ENCODE measurements at places on chromosomes 6 and 20.
A peak's percentile ranks its signal among the peaks of the same experiment; 100 is the strongest.

GRCh38 chr6:38505826-38506225 lies 133.9 kb downstream of the BTBD9 start:
- no peak for DNase-seq

- no peak for DNase-seq
Measured at GRCh38 chr6:167401525-167402194, 76.8 kb downstream of the TTLL2 start.

DNA sequence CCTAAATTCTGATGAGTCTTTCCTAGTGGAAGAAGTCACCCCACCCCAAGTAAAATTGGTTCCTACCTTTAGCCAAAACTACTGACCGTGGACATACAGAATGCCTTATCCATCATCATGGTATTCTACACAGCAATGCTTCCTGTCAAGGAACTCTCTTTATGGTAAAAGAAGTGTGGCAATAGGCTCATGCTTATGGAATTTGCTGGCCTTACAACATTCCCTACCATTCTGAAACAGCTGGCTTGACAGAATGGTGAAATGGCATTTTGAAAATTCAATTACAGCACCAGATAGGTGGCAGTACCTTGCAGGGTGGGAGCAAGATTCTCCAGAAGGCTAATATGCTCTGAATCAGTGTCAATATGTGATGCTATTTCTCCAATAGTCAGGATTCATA lies 41.8 kb upstream of the BACH2 start:
- DNase-seq, result no peak

GRCh38 chr6:65191471-65191870 lies 515.6 kb downstream of the EYS start:
- no peak for DNase-seq

DNA sequence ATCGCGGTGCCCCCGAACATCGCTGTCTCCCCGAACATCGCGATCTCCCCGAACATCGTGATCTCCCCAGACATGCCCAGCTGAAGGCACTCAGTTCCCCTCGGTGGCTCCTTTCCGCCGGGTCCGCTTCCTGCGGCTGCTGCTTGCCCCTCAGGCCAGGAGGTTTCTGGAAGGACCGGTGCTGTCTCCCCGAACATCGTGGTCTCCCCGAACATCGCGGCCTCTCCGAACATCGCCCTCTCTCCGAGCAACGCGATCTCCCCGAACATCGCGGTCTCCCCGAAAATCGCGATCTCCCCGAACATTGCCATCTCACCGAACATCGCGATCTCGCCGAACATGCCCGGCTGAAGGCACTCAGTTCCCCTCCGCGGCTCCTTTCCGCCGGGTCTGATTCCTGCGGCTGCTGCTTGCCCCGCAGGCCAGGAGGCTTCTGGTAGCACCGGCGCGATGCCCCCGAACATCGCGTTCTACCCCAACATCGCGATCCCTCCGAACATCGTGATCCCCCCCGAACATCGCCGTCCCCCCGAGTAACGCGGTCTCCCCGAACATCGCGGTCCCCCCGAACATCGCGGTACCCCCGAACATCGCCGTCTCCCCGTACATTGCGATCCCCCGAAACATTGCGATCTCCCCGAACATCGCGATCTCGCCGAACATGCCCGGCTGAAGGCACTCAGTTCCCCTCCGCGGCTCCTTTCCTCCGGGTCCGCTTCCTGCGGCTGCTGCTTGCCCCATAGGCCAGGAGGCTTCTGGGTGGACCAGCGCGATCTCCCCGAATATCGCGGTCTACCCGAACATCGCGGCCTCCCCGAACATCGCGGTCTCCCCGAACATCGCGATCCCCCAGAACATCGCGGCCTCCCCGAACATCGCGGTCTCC lies 808 bp downstream of the ULBP1 start:
- DNase-seq, result no peak

- no peak for DNase-seq
Measured at GRCh38 chr20:4937407-4938319, 63.6 kb downstream of the SLC23A2 start.

DNA sequence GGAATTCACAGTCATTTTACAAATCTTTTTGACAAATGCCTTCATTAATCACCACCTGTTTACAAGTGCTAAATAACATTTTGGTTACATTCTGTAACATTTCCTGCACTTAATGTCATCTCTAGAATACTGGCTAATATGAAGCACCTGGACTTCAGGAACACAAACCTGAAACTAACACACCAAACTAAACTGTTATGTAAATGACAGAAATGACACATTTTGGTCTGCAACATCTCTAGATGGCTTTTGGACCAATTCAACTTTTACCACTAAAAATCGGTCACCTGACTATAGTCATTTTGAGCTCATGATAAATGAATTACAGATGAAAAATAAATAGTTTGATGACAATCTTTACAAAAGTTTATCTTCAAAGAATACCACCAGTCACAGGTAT lies 80.6 kb downstream of the ATG5 start:
- DNase-seq, result no peak

DNA sequence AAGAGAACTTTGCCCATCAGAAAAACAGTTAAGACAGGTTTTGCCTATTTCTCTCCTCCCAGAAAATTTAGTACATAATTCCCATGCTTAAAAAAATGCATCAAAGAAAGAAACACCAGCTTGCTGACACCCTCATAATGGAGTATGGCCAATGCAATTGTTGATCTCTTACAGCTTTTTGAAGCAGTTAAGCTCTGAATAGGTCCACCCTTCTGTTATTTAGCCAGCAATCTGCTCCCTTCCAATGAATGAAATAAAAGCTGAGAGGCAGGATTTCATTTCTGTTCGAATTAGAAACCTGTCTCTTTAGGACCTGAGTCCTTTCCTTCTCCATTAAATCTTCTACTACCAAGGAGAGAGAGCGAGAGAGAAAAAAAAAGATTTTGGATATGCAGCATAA lies 288.7 kb downstream of the RNF144B start:
- no peak for DNase-seq

DNA sequence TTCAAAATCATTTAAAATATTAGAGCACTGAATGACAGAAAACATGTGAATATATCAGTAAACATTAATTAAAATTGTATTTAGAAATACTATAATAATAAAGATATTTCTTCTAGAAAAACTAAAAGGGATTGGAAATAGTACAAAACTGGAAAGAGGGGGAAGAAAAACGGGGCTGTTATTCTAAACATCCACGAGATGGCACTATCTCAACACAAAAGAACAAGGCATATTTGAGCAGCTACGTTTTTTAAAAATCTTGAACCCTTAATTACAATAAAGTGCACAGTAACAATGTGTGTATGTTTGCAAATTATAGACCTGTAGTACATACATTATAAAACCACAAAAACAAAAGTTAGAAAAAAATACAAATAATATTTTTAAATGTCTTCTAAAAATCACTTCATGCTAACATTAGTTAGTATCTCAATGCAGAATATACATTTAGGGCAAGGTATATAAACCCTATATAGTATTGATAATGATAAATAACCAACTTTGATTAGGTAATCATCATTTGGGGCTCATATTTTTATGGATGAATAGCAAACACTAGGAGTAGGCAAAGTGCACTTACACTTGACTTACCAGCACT lies 42.5 kb upstream of the PNISR start:
- peak; percentile 3 for DNase-seq

DNA sequence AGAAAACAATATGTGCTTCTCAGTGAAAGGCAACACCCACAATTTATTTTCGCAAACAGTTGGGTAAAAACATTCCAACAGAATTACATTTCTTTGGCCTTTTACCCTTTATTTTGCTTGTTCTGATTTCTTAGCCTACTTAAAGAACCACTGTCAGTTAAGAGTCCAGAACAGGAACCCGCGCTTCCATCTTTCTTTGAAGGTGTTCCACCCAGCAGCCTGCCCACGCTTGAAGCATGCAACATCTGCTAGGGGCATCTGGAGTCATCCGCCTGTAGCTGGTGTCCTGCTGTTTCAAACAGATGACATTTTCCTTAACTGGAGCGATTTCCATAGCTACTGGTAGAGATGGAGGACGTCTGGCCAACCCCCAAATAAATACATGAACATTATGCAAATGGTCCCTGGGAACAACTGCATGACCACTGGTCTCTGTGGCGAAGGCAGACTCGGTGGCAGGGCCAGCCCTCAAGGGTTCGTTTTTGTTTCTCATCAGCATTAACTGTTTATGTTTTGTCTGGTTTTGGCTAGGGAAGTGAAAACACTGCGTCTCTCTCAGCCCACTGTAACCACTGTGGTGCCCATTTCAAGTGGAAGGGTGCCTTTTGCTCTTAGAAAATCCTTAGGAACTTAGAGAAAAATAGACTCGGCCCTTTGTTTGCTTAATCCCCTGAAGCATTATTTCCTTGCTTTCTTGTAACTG lies 51.6 kb downstream of the LAMA4 start:
- no peak for DNase-seq

- DNase-seq, result no peak
Measured at GRCh38 chr6:10960171-10960570, 73.3 kb downstream of the SYCP2L start.

- no peak for DNase-seq
Measured at GRCh38 chr6:135622081-135622480, 124.5 kb upstream of the AHI1 start.

DNA sequence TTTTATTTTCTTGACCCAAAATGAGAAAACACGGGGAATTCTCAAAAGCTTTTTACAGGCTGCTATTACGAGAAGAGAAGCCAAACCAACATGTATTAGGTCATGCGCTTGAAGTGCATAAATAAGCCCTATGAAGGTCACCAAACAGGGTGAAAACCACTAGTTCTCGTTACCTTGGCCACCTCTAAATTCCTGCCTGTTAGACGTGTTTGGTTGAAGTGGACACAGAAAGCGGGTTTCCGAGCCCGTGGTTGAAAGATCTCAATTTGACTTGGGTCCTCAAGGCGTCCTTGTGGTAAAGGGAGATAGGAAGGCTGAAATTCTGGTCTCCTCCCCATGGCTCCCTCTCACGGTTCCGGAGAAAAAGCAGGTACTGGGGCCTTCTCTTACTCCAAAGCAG lies 6.2 kb downstream of the EYA2 start:
- no peak for DNase-seq

GRCh38 chr6:124661097-124661661 lies 301.1 kb upstream of the RNF217 start:
- DNase-seq, result no peak

- no peak for DNase-seq
Measured at GRCh38 chr6:145189836-145190235, 545.5 kb downstream of the EPM2A start.

DNA sequence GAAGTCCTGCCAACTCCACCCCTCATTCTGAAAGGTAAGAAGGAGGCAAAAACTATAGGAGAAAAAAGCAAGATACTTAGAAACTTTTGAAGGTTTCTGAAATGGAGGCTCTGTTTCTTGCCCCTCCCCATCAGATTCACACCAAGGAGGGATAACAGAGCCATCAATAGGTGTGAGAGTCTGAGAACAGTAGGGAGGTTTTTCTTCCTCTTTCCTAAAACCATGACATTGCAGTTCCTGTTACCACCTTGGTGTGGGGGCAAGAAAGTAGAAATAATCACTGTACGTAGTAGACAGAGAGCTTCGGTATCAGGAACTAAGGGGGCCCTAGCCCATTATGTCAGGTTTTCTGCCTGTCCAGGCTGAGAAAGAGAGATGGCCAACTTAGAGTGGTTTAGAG lies 333.3 kb upstream of the SYNCRIP start:
- no peak for DNase-seq

DNA sequence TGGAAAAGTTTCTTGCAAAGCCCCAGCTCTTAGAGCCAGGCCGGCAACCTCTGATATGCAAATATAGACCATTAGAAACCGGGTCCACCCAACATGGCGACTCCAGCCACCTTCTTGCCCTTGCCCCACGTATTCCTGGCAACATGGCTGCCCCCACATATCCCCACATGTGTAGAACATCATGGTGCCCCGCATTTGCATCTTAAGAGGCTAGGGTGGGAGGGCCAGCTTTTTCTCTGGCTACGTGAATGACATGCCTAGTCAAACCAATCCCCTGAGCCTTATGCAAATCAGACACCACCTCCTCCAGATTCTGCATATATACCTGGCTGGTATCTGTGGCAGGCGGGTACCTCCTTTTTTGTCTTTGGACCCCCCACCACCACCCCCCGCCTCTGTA lies 106.1 kb upstream of the PTPRT start:
- DNase-seq, result no peak

DNA sequence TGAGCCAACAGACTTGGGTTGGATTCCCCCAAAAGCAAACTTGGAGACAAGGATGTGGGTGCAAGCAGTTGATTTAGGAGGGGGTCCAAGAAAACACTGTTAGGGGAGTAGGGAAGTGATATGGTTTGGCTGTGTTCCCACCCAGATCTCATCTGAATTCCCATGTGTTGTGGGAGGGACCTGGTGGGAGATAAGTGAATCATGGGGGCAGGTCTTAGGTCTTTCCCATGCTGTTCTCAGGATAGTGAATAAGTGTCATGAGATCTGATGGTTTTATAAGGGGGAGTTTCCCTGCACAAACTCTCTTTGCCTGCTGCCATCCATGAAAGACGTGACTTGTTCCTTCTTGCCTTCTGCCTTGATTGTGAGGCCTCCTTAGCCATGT lies 542.6 kb downstream of the DHX35 start:
- DNase-seq, result no peak

GRCh38 chr6:35543459-35544193 lies 30.9 kb upstream of the TULP1 start:
- DNase-seq, result no peak

DNA sequence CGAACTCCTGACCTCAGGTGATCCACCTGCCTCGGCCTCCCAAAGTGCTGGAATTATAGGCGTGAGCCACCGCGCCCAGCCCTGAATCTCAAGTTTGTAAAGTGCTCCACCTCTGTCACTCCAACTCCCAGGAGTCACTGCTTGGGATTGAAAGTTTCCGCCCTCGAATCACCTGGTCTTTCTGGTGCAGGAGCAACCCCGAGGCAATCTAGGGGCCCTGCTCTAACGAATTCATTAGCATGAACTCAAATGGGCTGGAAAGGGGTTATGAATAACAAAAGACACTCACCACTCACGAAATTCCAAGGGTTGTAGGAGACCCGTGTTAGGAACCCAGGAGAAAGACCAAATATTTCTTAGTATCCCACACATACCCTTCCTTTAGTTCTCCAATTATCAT lies 26.1 kb downstream of the RBCK1 start:
- DNase-seq, result no peak

DNA sequence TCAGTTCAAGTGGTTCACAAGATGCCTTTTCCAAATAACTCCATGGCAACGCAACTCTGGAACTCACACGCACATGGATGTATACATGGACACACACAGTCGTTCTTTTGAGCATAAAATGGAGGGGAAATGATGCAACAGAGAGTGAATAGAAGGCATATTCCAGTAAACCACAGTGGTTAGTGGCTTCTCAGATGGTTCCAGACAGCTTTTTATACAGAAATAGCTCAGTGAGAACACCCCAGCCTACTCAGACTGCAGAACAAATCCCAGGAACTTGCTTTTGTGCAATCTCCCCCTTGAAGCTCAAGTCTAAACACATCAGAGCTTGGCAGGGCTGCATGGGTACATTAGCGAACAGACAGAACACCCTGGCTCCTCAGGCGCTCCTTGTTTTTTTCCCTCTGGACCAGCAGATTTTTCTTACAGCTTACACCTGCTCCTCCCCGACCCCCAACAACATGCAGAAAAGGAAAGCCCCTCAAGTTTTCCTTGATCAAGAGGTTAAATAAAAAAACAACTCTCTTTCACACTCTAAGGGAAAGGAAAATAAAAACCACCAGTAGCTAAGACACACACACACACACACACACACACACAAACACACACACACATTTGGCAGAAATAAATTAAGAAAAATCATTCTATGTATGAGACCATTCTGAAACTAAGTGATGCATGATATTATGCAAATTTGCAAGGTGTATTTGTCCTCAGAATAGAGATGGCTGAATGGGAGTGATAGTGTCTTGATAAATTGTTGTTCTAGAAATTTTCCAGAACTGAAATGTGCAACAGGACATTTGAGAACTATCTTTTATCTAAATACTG lies 51.2 kb upstream of the RANBP9 start:
- DNase-seq, result peak; percentile 96

All from GM04503 (cell line).